ENCODE measurements at places on chromosomes 4 and X.

DNA sequence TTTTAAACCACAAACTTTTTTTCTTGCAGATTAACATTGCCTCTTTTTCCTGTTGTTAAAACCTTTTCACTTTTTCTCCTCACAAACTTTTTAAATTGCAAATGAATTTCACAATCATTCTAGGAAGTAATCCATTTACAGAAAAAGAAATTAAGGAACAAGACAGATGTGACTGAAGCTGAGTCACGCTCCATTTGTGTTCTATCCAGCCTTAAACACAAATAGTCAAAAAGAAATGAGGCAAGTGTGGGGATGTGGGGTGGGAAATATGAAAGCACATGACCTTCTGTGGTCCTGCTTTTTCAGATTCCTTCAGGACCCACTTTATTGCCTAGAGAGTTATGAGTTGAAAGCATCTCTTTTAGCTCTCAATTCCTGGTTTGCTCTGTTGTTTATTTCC is 197.0 kb downstream of the ADGRL3 start:
- DNase-seq: no peak

DNA sequence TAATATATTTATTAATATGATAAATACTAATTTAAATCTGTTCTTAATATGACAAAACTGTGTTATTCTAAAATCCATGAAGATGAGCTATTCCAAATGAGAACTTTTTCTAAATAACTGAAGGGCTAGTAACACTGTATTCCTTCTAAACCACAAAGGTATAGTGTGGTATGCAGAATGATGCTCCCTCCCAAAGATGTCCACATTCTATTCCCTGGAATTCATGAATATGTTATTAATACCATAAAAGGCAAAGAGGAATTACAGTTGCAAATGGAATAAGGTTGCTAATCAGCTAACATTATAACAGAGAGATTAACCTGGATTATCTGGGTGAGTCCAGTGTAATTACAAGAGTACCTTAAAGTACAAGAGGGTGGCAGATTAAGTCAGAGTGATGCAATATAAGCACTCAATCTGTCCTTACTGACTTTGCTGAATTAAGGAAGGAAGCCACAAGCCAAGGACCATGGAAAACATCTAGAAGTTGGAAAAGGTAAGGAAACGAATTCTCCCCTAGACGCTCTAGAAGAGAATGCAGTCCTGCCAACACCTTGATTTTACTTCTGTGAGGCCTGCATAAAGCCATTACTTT is 20.7 kb upstream of the MAB21L2 start:
- no peak for DNase-seq

- DNase-seq: no peak
Measured at GRCh38 chr4:68693325-68694075, 23.0 kb upstream of the UGT2B15 start.

GRCh38 chrX:13396924-13397323 is 77.1 kb upstream of the ATXN3L start:
- no peak for DNase-seq

GRCh38 chrX:119942831-119943184 is 743 bp downstream of the NKAP start:
- DNase-seq: no peak

DNA sequence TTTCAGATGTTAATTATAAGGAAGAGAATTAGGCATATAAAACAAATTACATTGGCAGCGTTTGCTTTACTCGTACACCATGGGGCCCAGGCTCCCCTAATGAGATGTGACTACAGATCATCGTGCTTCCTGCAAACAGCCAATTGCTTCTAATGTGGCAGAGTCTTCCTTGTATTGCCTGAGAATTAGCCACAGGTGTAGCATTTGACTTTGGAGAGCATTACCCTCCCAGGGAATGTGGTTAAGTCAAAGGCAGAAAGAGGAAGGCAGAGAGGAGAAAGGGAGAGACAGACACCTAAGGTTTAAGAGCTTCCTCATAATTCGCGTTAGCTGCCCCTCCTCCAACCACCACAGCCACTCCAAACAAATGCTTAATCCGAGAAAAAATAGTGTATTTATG is 97.0 kb downstream of the MID1IP1 start:
- no peak for DNase-seq

GRCh38 chrX:51336584-51336983 is 4.0 kb downstream of the NUDT10 start:
- DNase-seq: peak; percentile 2
